Glutamatergic neuron (in vitro differentiated cells): ENCODE measurements at places on chromosomes 6 and 20.

DNA sequence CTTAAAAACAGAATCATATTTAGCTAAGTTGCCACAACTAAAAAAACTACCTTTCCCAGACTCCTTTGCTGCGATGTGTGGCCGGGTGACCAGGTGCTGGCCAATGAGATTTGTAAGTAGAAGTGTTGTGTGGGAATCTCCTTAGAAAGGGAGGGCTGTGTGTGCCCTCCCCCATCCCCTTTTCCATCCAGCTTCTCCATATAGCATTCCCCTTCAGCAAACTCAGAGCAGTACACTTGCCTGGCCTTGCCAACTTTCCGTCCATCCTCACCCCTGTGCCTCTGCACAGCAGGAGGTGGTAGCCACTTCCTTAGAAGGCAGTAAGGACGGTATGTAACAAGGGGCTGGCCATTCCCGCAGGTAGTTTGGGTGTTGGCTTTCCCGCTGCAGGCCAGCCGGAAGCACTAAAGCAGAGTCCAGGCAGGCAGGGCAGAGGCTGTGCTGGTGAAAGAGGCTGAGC is 22.3 kb upstream of the KCNK16 start:
- no peak for DNase-seq

DNA sequence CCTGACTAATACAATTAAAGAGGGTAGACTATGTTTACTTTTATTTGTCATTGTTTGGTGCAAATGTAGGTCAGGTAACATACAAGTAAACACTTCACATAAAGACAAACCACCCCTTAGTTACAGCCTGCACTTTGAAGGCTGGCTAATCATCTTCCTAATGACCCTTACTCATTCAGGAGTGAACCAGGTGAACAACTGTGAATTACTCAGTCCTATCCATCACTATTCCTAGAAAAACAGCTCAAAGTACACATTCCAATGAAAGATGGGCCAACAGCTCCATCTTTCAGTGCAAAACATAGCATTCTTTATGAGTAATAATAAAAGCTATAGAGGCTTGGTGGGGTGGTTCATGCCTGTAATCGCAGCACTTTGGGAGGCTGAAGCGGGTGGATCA is 78.2 kb downstream of the FRK start:
- DNase-seq: no peak

DNA sequence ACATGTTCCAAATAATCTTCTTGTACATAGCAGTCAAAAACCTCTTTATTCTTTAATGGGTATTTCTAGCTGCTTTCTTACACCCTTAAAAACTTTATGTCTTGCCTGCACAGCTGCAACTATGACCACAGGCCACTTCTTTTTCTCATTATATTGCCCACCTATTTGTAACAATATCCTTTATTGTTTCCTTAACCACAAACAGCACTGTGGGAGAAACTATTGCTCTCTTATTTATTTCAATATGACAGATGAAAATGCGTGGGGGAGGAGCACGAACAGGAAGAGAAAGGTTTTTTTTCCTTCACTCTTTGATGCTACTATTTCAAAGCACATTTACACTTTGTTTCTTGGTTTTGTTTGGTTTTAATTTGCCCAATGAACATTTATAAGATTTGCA is 253.5 kb downstream of the GJA1 start:
- DNase-seq: no peak

- DNase-seq: no peak
Measured at GRCh38 chr6:9999796-10000195, 415.1 kb downstream of the TFAP2A start.

DNA sequence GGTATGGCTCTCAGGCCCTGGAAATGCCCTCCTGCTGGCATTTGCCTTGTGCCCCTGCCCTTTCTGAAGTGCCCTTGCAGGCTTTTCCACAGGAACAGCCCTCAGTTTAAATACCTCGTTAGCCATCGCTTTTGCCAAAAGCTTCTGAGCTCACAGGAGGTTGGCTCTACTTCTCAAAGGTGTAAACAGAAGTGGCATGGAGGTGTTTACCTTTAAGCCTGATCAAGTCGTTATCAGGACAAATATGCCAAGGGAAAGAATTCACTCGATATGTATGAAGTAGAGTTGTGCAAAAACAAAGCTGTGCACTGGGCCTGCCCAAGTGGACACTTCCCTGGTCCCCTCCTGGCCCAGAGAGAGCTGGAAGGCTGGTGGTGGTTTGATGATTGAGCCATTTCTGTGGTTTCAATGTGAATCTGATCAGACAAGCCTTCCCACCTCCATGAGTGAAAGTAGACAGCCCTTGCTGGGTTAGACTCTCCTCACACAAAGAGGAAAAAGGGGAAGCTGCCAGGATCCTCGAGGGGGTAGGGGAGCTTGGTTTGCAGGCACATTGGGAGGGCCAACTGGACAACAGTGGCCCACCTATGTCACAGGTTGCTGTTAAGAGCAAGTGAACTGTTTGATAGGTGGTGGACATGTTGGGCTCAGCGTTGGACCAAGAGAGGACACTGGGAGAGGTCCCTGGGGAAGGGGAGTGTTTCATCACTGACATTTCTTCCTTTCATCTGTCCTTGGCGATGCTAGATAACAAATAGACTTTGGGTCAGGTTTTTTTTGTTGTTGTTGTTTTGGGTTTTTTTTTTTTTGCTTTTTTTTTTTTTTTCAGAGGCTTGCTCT is 98.7 kb downstream of the ZDHHC14 start:
- DNase-seq: no peak

GRCh38 chr20:24953209-24953575 is 4.1 kb downstream of the CST7 start:
- no peak for DNase-seq

DNA sequence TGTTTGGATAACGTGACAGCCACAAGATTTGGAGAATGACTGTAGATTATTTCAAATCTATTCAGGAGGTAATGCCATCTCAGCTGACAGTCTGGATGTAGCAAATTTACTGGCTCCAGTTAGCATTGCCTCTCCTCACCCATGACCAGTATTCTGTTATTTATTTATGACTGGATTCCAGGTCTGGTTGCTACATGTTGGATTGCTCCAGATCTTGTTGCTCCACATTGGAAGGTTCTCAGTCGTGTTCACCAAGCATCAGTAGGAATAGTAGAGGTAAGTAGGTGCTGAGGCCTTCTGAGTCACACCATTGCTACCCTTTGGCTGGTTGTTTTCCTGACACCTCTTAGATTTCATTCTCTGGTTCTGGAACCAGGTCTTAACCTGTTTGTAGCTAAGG is 69.5 kb upstream of the ELOVL5 start:
- no peak for DNase-seq
